Activated T-helper 17 cell treated with anti-CD3 and anti-CD28 coated beads, Interleukin-2, amount 50 U/mL, for 72 hours (primary cell): ENCODE measurements at places on chromosomes 4 and X. TPM values are rescaled to one million over a fixed set of nuclear protein-coding genes. Genes with fewer than 3 reads are reported as not detected.
A peak's percentile ranks its signal among the peaks of the same experiment; 100 is the strongest.

- ATAC-seq: no peak
Measured at GRCh38 chr4:613126-613525, 12.2 kb upstream of the PDE6B start.

DNA sequence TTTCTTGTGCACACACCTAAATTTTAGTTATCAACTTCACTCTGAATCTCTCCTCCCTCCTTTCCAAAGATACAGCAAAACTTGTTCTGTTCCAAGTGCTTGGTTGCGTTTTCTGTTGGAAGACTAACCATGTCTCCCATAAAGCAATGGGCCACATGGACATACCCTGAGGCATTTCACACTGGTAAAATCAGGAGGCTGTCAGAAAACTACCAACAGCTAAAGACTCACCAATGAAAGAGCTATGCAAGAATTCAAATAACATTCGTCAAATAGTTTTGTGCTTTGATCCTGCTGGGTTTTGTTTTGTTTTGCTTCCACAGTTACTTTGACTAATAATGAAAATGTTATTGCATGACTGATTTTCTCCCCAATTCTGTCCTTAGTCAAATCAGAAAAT, 46.0 kb downstream of the PHEX start:
- ATAC-seq: no peak

GRCh38 chrX:50769389-50770063, 44.5 kb downstream of the SHROOM4 start:
- no peak for ATAC-seq

DNA sequence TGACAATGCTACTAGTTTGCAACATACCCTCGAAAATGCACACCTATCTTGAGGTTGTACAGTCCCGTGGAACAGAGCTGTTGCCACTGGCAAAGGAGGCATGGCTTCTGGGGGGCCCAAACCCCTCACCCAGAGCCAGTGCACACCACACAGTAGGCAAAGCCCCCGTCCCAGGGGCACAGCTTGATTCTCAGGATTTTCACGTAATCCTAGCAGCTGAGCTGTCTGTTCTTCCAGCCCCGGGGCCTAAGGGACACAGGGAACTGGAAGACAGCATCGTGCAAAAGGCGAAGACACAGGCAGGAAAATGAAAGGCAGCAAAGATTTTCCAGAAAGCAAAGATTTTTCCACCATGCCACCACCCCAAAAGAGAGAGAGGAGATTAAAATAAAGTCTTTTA, 77.2 kb downstream of the JAKMIP1 start:
- no peak for ATAC-seq

- peak; percentile 75 for ATAC-seq
Measured at GRCh38 chr4:48578132-48578968, 88.3 kb downstream of the ZAR1 start.

DNA sequence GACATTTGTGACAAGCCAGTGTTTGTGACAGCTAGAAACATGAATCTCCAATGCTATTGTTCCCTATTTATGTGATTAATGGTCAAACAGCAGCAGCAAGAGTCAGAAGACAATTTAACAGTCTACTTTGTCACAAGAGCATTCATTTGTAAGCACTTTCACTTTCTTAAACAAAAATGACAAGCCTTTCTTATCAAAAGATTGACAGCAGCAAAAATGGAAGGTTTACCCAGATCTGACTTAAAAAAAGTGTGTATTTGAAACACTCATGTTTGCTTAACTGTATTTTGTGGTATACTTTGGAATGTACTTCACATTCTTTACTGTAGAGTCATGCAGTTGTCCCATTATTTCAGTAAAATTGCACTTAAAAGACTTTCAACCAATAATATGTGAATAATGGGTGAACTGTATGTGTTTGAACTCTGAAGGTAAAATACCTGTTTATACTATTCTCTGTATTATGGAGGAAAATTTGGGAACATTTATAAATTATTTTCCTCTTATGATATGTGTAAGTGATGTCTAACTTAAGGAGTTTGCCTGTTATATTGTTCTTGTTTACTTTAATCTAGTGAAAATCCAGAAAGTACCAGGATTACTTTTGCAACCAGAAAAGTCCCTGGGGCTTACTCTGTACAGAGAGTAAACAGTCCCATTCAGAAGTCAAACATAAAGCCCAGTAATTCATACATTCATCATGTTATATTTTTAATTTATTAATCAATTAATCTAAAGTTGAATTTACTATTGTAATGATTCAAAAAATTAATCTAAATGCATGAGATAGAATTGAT, 314.9 kb upstream of the TRAM1L1 start:
- no peak for ATAC-seq

FAM156B gene
- total RNA-seq: 12.4 TPM

DNA sequence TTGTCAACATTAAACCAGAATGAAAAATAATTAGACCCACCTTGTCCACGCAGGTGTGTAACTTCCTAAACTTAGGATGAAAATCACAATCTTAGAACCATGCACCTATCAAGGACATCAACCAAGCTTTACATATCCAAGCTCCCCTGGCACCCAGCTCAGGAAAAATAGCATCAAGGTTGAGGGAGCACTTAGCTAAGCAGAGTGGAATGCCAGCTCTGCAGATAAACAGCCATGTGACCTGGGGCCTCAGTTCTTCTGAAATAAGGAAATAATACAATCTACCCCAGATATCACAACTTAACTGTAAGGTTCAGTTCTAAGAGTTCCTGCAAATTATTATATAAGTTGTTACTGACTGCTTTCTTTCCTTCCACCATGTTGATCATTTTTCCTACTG, 64.7 kb downstream of the DHX15 start:
- no peak for ATAC-seq

SLC25A6 gene
- total RNA-seq: 373 TPM

PRRG3 gene
- total RNA-seq: not detected
